Cerebellar nuclear complex (tissue), 1 donor: ENCODE measurements at places on chromosomes 12 and 14.

GRCh38 chr12:103780093-103780440 lies 61.0 kb downstream of the NT5DC3 start:
- no peak for DNase-seq

GRCh38 chr12:95300286-95300685 lies 82.7 kb downstream of the VEZT start:
- no peak for DNase-seq

DNA sequence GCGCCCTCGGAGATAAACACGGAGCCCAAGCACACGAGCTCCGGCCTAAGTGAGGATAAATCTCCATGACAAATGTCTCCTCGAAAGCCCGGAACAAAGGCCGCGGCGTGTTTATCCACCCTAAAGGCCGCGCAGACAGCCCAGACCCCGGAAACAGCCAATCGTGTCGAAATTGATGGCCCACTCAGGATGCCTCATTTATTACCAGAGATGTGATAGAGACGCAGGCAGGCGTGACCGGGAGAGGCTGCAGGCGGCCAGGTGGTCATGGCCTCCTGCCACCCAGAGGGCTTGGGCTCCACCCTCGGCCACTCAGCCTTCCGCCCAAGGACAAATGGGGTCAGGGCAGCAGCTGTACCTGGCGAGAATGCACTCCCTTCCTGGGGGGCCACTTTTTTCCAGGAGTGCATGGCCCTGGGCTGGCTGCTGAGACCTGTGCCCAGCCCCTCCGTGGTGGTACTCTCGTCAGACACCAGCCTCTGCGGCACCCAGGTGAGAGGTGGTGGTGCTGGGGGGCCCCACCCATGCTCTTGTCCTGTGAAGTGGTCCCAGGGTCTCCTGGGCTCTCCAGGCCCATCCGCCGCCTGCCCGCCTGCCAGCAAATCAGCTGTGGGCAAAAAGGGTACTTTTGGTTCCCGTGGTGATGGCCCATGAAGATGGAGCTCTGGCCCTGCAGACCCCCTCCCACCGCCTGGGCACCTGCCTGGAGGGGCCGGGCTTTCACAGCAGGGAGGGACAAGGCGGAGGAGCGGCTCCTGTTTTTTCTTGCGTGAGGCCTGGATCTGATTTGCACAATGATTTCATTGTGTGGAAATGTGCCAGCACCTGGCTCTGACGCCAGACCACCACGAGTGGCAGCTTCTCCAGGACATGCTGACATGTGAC lies 211.5 kb upstream of the C14orf180 start:
- DNase-seq = no peak

- no peak for DNase-seq
These were observed 8.6 kb downstream of the COPZ1 start for GRCh38 chr12:54333420-54334034.

DNA sequence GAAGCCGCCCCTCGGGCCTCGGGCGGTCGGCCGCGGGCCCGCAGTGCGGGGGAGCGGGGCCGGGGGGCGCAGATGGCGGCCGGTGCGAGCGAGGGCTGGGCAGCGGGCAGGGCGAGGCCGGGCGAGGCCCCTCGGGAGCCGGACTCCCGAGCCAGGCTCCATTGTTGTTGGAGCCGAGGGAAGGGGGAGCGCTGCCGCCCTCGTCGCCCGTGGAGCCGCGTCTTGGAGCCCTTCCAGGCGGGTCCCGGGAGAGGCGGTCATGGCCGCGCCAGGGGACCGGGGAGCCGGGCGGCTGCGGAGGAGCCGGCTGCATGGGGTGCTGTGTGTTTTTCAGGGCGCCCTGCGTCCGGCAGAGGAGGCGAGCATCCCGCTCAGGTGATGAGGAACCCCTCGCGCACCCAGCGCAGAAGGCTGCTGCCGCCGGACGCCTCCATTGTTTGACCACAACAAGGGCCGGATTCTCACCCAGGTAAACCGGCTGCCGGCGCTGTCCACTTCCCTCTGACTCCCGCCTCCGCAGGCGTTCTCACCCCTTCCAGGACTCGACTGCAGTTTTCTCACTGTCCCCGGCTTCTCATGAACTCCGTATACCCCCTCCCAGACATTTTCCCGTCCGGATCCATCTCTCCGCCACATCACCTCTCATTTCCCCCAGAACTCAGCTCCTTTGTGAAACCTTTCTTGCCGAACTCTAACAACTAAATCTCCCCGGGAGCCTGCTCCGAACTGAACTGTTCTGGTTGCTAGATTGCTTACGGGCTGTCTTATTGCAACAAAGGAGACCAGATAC lies 732 bp downstream of the ZNF664 start:
- no peak for DNase-seq

GRCh38 chr12:101763246-101763931 lies 24.1 kb upstream of the SYCP3 start:
- DNase-seq = no peak

- DNase-seq = no peak
These were observed 16.5 kb upstream of the DYRK2 start for GRCh38 chr12:67632005-67632404.

DNA sequence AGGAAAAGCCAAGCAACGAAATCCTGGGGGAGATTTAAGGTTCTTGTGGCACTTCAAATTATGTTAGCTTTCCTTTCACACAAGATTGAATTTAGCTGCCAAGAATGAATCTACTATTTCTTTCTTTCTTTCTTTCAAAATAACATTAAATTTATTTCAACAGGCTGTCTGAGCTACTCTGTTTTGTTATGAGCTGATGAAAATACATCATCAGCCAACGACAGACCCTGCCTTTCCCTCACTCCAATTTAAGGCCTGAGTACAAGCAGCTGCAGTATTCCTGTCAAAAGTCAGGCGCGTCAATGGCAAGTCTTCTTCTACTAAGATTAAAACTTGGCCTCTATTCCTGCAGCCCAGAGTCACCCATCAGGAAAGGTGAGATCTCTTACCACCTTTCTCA lies 347.7 kb upstream of the FLRT2 start:
- no peak for DNase-seq

GRCh38 chr14:100533656-100534485 lies 53.3 kb downstream of the BEGAIN start:
- DNase-seq = no peak

DNA sequence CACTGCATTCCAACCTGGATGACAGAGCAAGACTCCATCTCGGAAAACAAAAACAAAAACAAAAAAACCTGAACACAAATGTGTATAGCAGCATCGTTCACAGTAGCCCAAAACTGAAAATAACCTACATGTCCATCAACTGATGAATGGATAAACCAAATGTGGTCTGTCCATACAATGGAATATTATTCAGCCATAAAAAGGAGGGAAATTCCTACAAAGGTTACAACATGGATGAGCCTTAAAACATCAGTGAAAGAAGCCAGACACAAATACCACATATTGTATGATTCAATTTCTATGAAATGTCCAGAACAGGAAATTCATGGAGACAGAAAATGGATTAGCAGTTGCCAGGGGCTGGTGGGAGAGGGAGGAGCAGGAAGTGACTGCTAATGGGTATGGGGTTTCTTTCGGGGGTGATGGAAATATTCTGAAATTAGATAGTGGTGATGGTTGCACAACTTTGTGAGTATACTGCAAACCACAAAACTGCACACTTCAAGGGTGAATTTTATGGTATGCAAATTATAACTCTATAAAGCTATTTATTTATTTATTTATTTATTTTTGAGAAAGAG lies 4.0 kb downstream of the MYL2 start:
- DNase-seq = no peak

GRCh38 chr12:12357719-12358461 lies 1.0 kb downstream of the BORCS5 start:
- DNase-seq = no peak

DNA sequence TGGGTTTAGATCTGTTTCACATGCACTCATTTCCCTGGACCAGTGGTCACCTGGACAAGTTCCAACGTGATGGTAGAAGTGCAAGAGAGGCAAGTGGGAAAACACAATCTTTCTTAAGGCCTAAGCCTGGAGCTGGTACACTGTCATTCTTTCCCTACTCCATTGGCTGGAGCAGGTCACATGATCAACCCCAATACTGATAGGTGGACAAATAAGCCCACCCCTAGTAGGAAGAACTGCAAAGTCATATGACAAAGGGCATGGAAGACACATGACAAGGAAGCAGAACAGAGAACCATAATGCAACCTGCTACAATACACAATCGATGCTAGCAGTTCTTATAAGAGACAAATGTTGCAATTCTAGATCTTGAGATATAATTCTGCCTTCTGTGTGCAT lies 66.3 kb downstream of the SRRM4 start:
- DNase-seq = no peak

GRCh38 chr12:27467641-27468040 lies 21.1 kb downstream of the SMCO2 start:
- DNase-seq = no peak

GRCh38 chr12:68896881-68897540 lies 36.0 kb downstream of the CPM start:
- DNase-seq = no peak

DNA sequence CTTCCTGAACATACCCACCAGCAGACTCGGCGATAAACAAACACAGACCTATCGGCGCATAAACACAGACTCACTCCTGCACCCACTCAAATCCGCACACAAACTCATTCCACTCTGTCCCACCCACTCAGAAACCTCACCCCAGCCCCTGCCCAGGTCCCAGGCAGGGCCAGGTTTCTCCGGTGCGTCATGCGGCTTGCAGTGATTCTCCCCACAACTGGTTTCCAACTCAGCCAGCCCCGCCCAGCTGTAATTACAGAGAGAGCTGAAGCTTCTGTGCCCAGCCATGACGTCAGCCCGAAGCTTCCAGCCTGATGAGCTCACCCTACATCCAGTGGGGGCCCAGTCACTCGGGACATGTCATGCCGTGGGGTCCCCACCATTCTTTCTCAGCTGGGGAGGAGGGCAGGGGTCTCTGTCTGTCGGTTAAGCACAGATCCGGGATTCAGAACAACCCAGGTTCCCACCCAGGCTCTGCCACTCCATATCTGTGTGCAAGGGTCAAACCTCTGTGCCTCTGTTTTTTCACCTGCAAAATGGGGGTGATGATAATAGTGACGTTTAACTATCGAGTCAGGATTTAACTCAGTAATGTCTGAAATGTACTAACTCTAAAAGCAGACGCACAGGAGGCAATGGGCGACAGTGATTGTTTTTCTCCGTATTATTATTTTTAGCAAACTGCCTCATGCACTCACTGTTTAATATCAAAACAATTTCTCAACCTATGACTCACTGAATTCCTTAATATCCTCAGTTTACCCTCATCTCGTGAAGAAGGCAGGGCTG lies 2.3 kb upstream of the HSPB8 start:
- DNase-seq = no peak

- no peak for DNase-seq
These were observed 211.0 kb downstream of the RBM19 start for GRCh38 chr12:113755098-113755497.

- DNase-seq = no peak
These were observed 807 bp upstream of the SLC16A7 start for GRCh38 chr12:59594943-59595500.

GRCh38 chr12:132163041-132163910 lies 19.0 kb downstream of the NOC4L start:
- no peak for DNase-seq

DNA sequence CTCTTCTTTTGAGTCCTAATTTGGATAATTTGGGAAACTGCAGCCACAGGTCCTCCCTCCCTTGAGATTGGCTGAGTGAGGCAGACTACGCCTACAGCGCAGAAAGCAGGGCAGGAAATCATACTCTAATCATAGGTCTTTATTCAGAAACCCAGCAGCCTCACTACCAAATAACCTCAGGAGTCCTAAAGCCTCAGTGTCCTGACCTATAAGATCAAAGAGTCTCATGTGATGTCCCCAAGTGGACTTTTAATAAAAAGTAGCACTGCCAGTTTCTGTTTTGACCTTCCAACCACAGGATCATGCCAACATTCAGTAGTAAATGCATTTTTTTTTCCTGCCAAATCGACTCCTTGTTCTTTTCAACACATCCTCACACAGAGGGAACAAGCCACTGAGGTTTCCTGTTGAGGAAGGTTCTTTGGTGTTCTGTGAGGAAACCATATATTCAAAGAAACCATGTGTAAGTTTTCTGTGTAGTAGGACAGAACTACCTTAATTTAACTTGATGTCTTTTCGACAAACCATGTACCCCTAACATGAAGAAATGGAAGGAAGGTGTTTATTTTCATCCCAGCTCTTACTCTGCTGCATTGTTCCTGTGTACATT lies 72.2 kb downstream of the VCPKMT start:
- DNase-seq = no peak

DNA sequence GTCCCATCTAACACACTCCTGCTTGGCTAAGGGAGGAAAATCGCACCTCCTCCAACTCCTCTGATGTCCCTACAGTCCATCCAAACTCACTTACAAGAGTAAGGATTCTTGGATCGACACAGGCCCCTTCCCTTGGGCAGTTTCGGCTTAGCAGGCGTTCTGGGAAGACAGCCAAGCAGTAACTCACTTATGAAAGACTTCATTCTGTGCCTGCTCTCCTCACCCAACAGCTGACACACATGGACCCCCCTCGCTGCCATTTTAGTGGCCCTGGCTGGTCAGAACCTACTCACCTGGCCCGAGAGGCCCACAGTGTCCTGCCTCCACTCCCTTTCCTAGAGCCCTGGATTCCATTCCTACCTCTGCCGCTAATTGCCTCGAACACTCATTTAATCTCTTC lies 52.3 kb upstream of the BCL2L14 start:
- no peak for DNase-seq

DNA sequence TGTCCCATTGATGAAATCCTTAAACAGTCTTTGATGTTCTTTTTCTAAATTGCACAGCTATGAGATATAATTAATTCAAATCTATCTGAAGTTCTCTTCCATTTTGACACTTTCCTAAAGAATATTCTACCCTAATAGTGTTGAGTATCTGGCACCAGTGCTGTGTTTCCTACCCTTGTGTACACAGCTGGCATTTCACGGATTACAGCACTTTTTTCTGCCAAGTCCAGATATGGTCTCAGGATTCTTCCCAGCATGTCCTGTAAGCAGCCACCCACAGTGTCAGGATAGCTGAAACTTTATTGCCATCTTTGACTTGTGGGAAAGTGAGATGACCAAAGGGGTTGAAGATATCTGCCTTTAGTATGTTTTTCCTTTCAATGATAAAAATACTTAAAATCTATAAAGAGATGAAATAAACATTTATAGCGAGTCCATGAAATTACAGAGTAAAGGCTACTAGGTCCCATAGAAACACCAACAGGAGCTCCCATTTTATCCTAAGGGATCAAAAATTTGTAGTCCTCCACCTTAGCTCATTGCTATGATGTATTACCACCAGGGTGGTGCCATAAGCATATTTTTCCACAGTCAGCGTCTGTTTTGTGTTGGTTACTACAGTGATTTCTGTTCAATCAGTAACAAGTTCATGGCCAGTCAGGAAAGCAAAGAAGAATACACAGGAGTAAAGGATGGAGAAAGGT lies 96.7 kb downstream of the TRHDE start:
- DNase-seq = no peak

- DNase-seq = no peak
These were observed 5.1 kb downstream of the ANKRD52 start for GRCh38 chr12:56253091-56253490.

DNA sequence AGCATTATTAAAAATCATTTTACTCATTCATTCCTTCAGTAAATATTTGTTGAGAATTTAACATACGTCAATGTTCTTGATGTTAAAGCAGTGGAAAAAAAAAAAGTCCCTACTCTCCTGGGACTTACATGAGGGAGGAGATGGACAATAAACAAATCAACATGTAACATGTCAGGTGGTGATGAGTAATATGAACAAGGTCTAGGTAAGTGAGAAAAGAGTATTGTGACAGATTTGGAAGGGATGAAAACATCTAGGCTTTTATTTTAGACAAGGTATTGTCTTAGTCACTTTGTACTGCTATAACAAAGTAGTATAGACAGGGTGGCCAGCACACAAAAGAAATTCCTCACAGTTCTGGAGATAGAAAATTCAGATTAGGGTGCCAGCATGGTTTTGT lies 167.2 kb downstream of the FSCB start:
- no peak for DNase-seq

GRCh38 chr12:120230326-120230973 lies 29.5 kb upstream of the RPLP0 start:
- DNase-seq = no peak
